ENCODE measurements at places on chromosomes 12 and 14. TPM values are rescaled to one million over a fixed set of nuclear protein-coding genes. Genes with fewer than 3 reads are reported as not detected.

The SLC7A8 gene
- 4.5 TPM for polyA plus RNA-seq

The INHBC gene
- polyA plus RNA-seq, result 0.10 TPM

The SELPLG gene
- 4.2 TPM for polyA plus RNA-seq

The PLEKHD1 gene
- polyA plus RNA-seq, result 1.1 TPM

The HOXC12 gene
- 0.12 TPM for polyA plus RNA-seq
